ENCODE measurements at places on chromosomes 16 and 17.

- DNase-seq, result no peak
These were observed 44.6 kb downstream of the MRM3 start for GRCh38 chr17:826778-827177.

- no peak for DNase-seq
These were observed 7.8 kb upstream of the ALOX12B start for GRCh38 chr17:8095361-8095760.

DNA sequence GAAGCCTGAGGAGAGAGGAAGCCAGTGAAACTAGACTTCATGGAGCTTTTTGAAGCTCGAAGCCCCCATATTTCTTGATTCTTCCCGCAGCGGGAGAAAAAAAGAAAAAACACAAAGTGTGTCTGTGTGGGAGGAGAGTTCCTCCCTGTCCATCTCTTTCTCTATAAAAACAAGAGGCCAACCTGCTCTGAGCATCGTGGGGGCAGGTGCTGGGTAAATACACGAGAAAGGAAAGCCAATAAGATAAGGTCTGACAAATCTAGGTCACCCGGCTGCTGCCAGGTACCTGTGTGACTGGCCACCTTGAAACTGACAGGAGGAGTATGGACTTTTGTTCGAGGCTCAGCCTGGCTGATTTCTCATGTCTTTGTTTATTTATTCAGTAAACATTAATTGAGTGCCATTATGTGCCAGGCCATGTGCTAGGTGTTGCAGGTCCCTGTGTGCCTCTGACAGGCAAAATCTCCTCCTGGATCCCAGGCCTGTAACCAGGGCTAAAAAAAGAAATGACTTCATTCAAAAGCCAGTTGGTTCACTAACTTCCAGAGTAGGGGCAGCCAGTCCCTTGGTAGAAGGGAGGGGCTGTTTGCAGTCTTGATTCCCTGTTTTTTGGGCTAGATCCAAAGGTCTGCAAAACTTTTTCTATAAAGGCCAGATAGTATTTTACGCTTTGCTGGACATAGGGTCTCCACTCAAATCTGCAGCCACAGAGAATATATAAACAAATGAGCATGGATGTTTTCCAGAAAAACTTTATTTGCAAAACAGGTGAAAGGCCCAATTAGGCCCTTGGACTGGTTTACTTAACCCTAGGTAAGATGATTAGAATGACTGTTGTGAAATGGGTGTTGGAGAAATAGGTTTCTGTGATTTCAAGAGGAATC, 35.6 kb downstream of the YPEL2 start:
- peak; percentile 95 for DNase-seq

- peak; percentile 56 for DNase-seq
These were observed 46.9 kb downstream of the TUBD1 start for GRCh38 chr17:59845595-59846393.

DNA sequence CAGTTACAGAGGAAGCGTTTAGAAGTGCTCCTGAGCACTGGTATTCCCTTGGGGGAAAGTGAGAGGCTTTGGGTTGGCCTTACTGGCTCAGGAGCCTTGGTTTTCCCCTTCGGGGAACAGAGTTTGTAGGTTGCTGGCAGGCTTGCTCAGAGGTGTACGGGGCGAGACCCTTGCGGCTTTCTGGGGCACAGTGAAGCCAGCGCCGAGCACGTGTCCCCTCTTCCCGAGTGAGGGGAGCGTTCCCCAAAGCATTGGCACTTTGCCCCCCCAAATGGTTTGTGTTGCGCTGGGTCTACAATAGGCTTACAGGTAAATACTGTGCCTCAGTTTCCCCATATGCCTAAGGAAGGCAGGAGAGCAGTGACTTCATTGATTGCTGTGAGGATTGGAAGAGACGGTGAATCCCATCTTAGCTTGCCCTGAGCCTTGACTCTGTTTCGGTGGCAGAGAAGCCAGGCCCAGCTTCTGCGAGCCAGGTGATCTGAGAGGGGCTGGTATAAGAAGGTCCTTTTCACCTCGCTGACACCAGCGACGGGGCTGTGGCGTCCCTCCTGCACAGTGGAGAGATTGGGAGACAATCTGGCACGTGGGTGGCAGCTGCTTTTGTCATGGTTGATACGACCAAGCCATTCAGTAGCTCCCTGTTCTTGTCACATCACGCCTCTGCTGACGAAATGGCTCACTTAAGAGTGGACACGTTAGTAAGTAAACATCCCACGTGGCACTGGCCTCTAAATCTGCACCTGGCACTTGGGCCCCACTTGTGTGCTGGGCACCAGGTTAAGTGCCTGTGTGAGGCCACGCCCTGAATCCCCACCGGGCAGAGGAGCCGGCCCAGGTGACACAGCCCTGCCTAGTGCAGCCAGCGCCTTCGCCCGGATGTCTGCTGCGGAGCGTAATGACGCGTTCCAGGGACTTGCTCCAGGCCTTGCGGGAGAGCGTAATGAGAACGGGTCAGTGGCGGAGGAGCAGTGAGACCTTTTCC, 55.0 kb downstream of the MEAK7 start:
- no peak for DNase-seq

- DNase-seq, result peak; percentile 89
These were observed 122.3 kb upstream of the CIBAR2 start for GRCh38 chr16:85234310-85235204.

DNA sequence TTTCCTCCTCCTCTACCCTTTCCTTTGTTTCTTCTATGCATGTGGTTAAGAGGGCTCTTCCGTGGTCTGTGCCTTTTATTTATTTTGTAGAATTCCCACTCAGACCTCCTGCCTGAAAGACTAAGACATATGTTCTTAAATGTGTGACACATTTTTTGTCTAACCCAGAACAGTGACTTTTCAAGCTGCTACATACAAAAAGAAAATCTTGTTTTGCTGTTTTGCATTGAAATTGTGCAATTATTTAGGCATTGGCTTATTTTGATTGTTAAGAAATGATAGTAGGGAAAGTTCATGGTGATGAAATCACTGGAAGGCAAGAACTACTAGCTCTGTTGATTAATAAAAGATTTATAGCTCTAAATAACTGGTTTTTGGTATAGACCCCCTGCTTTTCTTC, 76.8 kb downstream of the TUBD1 start:
- no peak for DNase-seq

DNA sequence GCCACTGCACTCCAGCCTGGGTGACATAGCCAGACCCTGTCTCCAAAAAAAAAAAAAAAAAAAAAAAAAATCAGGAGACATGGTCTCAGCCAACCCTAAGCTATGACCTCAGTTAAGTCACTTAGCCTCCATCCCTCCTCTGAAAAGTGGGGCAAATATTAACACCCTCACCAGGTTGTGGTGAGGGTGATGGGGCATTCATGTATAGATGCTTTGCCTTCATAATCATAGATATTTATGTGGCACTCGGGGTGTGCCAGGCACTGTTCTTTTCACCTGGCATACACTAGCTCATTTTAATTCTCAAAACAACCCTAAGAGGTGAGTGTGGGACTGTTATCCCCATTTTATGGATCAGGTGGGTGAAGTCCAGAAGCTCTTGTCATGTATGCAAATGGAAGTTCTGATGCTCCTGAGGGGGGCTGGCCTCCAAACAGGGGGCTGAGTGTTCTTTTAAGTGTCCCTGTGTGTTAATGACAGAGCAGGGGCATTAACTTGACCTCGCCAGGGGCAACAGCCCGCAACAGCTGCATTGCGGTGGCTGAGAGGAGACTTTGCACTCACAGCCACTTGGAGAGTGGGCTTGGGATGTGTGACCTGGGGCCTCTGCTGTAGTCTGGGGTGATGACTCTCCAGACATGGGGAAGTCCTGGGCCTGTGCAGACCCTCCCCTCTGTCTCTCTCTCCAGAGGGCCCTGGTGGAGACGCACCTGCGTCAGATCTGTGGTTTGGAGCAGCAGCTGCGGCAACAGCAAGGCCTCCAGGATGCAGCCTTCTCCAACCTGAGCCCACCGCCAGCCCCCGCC, 4.1 kb downstream of the TBKBP1 start:
- DNase-seq, result no peak

GRCh38 chr16:22670551-22671041, 143.4 kb upstream of the HS3ST2 start:
- peak; percentile 66 for DNase-seq

GRCh38 chr16:29664091-29664921, 1.3 kb downstream of the SPN start:
- DNase-seq, result no peak

Measured in urothelium cell line (cell line).